Upper lobe of right lung (tissue), 1 donor: ENCODE measurements at places on chromosomes 11 and 22.
A peak's percentile ranks its signal among the peaks of the same experiment; 100 is the strongest.

- DNase-seq, result no peak
Observed at GRCh38 chr22:44940130-44940529, 69.7 kb downstream of the PHF21B start.

DNA sequence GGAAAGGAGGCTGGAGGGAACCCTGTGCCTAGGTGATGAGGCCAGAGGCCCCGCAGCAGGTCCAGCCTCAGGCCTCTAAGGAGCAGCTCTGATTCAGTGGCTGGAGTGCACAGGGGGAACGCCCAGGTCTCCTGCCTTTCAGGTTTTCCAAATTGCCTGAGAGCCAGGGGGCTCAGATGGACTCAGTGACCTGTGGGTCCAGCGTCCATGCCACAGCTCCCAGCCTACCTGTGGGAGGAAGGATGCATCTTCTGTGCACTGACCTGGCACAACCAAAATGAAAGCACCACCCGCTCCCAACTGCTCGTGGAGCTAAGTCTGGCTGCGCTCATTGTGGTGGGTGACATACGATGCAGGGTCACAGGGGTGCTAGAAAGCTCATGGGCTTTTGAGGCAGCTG, 82.8 kb downstream of the FEZ1 start:
- DNase-seq, result peak; percentile 52

GRCh38 chr22:50186181-50186714, 535 bp downstream of the TRABD start:
- no peak for DNase-seq

GRCh38 chr11:62147545-62147944, 23.7 kb downstream of the INCENP start:
- DNase-seq, result peak; percentile 29

GRCh38 chr11:62338218-62338617, 970 bp downstream of the ASRGL1 start:
- DNase-seq, result no peak

DNA sequence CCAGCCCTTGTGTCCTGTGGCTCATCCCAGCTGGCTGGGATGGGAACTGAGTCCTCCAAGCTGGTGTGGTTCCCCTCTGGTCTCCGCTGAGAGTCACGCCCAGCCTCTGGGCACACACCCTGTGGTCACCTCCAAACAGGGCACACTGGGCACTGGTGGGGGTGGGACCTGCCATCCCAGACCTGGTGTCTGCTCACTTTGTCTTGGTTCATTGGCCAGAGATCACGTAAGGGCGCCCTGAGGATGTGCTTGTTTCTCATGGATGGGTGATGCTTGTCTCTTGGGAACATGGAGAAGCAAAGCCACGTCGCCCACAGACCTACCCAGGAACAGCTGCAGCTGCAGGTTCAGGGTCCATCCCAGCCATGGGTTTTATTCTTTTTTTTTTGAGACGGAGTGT, 43.1 kb downstream of the LRP5 start:
- DNase-seq, result peak; percentile 58

- DNase-seq, result no peak
Observed at GRCh38 chr22:37023743-37024338, 4.3 kb downstream of the MPST start.

DNA sequence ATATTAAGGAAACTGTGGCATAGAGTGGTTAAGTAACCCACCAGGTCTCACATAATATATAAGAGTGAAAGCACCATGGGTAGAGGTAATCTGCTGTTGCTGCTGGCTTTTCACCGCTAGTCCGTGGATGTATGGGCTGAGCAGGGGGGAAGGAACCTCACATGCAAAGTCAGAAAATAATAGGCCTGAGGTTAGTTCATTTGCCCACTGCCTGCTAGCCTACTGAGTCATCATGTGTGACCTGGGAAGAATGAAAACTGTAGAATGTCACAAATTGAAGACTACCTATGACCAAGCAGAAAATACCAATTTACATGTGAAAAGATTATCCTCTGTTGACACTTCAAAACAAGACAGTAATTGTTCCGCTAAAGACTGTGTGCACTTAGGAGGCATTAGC, 560.1 kb upstream of the FAT3 start:
- DNase-seq, result no peak

GRCh38 chr22:20392983-20393704, 807 bp upstream of the ZNF74 start:
- DNase-seq, result peak; percentile 67
